A549 treated with DMSO at 1 μM for 4 hours (cell line): ENCODE measurements at places on chromosomes 7 and 10. TPM values are rescaled to one million over a fixed set of nuclear protein-coding genes. Genes with fewer than 3 reads are reported as not detected.

Gene NRCAM
- 70.5 to 98.1 TPM (median 90.7 TPM) in 5 replicates for total RNA-seq

Gene TMEM270
- total RNA-seq: 0.19 to 0.23 TPM in 2 of 5 replicates, not detected in the others

Gene FAM25A
- total RNA-seq: not detected in 5 replicates

Gene OR6B1
- not detected in 5 replicates for total RNA-seq

Gene TFPI2
- 265 to 336 TPM (median 271 TPM) in 5 replicates for total RNA-seq

Gene FGF8
- total RNA-seq: 0.08 TPM in 1 of 5 replicates, not detected in the others

Gene ZNF365
- total RNA-seq: 0.94 to 1.2 TPM (median 1.1 TPM) in 5 replicates

Gene CTAGE4
- total RNA-seq: not detected in 5 replicates

Gene TSPAN15
- total RNA-seq: 89.3 to 112 TPM (median 100 TPM) in 5 replicates

Gene ENKUR
- 0.17 to 0.43 TPM (median 0.31 TPM) in 5 replicates for total RNA-seq

Gene CALML3
- not detected in 5 replicates for total RNA-seq

Gene LBX1
- total RNA-seq: not detected in 5 replicates

Gene PNLIPRP1
- total RNA-seq: not detected in 5 replicates

Gene CPN1
- total RNA-seq: 0.16 to 0.60 TPM (median 0.41 TPM) in 5 replicates

Gene NANOS1
- total RNA-seq: 2.4 to 3.1 TPM (median 2.8 TPM) in 5 replicates

Gene SRRM3
- 5.9 to 8.0 TPM (median 6.7 TPM) in 5 replicates for total RNA-seq

Gene PDCD4
- total RNA-seq: 30.2 to 40.5 TPM (median 34.0 TPM) in 5 replicates

Gene GIMAP8
- total RNA-seq: not detected in 5 replicates

Gene MEIG1
- 0.65 to 0.93 TPM (median 0.73 TPM) in 4 of 5 replicates, not detected in the other for total RNA-seq

Gene TRIM74
- 0.27 to 0.52 TPM (median 0.43 TPM) in 4 of 5 replicates, not detected in the other for total RNA-seq

Gene GLUD1
- 90.5 to 107 TPM (median 101 TPM) in 5 replicates for total RNA-seq

Gene TAS2R5
- total RNA-seq: 0.37 to 0.81 TPM (median 0.46 TPM) in 4 of 5 replicates, not detected in the other

Gene TMEM72
- total RNA-seq: not detected in 5 replicates

Gene MDFIC
- 20.8 to 28.1 TPM (median 26.1 TPM) in 5 replicates for total RNA-seq

Gene SFRP4
- total RNA-seq: 3.5 to 4.6 TPM (median 3.9 TPM) in 5 replicates
